ENCODE measurements at places on chromosomes 6 and 20. TPM values are rescaled to one million over a fixed set of nuclear protein-coding genes. Genes with fewer than 3 reads are reported as not detected.

SKIC2 gene
- 43.7 TPM for total RNA-seq

SAYSD1 gene
- total RNA-seq = 15.3 TPM

SLC22A2 gene
- total RNA-seq = not detected

LATS1 gene
- total RNA-seq = 29.7 TPM

ENPP3 gene
- total RNA-seq = not detected

CST5 gene
- not detected for total RNA-seq

DPPA5 gene
- not detected for total RNA-seq

TPMT gene
- total RNA-seq = 2.0 TPM

PLCB4 gene
- total RNA-seq = not detected

LY6G5C gene
- total RNA-seq = 0.51 TPM

SIM1 gene
- total RNA-seq = not detected

MARCKS gene
- total RNA-seq = 2.8 TPM

C20orf141 gene
- total RNA-seq = not detected

SGK2 gene
- total RNA-seq = not detected

CLPSL1 gene
- not detected for total RNA-seq

Data from Karpas-422 (cell line).